Activated CD8-positive, alpha-beta T cell treated with anti-CD3 and anti-CD28 coated beads, Interleukin-2, amount 10 ng/mL, durations not matched to agents 7 days and 5 days (primary cell): ENCODE measurements at places on chromosomes 6 and 20. TPM values are rescaled to one million over a fixed set of nuclear protein-coding genes. Genes with fewer than 3 reads are reported as not detected.

GRCh38 chr6:35230950-35231349 is 17.2 kb downstream of the SCUBE3 start:
- DNase-seq: no peak

The TRERF1 gene
- total RNA-seq: 11.8 TPM

DNA sequence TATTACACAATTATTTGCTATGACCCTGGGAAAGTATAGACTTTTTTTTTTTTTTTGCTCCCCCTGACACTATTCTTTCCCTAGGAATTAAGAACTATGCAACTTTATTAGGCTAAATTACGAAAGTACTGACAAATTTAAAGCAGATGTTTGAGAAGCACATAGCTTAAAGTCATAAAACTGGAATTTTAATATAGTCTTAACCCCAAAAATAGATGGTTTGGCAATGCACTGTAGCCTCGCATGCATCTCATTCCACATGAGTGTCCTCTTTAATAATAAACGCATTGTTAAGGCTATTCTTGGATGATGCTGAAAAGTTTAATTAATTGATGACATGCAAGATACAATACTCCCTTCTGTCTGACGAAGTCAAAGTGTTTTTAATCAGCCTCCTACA is 49.3 kb downstream of the TBC1D7 start:
- no peak for DNase-seq

- no peak for DNase-seq
Observed at GRCh38 chr6:46058951-46059350, 43.3 kb upstream of the CLIC5 start.

The WFDC6 gene
- total RNA-seq: not detected

The GDAP1L1 gene
- not detected for total RNA-seq

The HSPA1L gene
- total RNA-seq: 3.1 TPM

The CUL7 gene
- 8.5 TPM for total RNA-seq

The CFAP61 gene
- total RNA-seq: not detected

The POPDC3 gene
- total RNA-seq: not detected

The GHRH gene
- total RNA-seq: not detected

The KHDC1 gene
- 6.8 TPM for total RNA-seq

DNA sequence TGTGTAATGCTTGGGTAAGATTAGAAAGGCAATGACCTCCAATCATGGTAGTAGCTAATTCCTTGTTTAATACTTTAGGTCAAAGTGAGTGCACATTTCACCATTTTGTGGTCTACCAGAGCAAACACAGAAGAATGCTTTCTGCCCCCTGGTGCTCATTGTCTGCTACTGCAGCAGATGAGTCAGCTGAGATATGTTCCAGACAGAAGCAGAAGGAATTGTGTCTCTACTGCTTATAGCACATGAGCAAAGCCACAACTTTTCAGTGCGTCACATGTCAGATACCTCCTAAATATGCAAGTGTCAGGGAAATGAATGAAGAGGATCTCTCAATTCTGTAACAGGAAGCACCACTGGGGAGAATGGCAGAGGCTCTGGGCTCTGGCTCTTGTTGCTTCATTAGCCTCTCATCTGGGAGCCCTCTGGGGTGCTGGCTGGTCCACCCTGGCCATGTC is 308.9 kb downstream of the ALDH8A1 start:
- DNase-seq: peak; percentile 80

The C20orf141 gene
- total RNA-seq: not detected

The COL21A1 gene
- total RNA-seq: not detected

- DNase-seq: no peak
Observed at GRCh38 chr6:136956590-136957544, 34.8 kb downstream of the SLC35D3 start.

GRCh38 chr20:3603108-3603507 is 60.1 kb downstream of the GFRA4 start:
- no peak for DNase-seq

The SMLR1 gene
- total RNA-seq: not detected

DNA sequence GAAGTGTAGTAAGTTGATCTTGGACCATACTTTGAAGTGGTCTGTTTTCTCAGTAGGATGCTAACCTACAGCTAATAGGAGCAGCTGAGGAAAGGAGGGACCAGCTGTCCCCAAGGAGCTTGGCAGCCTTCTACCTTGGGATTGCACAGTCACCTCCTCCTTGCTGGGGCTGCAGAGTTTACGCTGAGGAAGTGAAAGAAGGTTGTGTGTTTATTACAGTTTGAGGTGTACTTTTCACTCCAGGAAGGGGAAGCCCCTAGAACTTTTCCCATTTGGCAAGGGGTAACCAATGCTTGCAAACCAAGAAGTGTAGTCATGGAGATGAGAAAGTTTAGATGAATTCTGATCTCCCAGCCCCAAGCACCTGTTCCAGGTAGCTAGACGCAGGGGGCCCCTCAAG is 58.8 kb downstream of the BMP6 start:
- no peak for DNase-seq

The FLRT3 gene
- not detected for total RNA-seq

DNA sequence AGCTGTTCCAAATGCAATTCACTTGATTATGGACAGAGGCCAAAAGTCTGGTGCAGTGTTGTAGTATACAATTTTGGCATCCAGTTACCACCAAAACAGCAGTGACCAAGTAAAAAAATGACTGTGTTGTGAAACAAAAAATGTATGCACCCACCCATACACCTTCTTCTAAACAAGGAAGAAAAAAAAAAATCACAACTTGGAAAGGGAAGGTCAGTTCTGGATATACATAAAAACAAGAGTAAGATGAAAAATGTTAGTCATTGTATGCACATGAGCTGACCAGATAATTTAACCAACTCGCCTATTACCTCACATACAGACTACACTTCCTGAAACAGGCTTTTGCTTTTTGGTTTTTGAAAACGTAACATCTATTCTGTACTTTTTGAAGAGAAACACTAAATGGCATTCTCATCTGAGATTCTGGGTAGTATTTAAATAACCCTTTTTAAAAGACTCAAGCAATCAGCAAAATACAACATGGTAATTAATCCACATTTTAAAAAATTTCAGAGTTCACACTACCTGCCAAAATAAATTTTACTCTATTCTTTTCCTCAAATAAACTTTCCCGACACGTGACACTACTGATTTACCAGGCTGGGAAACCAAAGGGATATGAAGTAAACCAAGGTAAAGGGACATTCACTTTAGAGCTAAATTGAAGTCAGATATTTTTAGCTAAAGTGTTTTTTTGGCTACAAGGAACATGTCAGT is 141.6 kb upstream of the SHLD1 start:
- no peak for DNase-seq

DNA sequence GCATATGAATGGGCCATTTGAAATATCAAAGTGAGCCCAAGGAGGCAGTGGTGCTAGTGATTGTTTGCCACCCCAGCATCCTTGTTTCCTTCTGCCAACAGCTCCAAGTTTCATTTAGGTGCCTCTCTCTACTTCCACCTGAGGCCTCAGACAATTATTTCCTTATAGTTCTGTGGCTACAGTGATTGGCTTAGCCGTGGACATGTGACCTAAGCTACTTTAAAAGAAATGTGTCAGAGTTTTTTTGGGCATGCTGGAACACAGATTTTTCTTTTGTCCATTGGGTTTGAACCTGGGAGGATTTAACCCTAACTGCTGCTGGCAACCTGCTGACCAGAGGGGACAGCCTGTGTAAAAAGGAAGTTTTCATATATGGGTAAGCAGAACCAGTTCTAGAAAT is 319.4 kb downstream of the CD109 start:
- DNase-seq: no peak

DNA sequence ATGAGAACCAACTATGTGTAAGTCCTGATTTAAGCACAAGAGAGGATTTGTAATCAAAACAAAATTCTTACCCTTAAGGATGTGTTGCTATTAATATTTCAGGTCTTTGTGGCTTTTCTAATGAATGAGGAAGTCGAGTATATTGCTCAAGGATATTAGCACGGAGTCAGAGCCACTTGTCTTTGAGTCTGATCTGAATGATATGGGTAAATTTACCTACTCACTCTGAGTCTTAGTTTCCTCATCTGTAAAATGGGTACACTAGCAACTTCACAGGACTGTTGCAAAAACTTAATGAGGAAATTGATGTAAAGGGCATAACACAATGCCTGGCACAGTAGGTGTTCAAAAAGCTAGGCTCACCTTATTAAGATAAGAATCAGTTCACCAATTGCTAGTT is 30.0 kb upstream of the QKI start:
- DNase-seq: no peak

DNA sequence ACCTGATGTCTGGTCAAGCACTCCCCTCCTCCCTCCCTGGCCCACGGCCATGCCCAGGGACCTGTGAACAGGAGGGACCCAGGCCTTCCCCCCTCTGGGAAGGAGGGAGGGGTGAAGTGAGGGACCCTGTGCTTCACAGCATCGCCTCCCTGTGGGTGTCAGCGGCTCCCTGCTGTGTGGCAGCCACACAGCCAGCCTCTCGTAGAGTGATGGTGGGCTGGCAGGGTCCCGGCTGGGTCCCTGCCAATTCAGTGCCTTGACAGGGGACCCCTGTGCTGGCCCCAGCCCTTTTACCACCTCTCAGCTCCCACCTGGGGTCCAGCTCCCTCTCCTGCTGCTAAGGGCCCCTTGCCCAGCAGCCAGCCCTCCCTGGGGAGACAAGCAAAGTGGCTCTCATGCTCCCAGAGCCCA is 31.3 kb upstream of the GRM4 start:
- DNase-seq: no peak

GRCh38 chr6:49646130-49646824 is 9.6 kb upstream of the RHAG start:
- DNase-seq: no peak

The C6orf15 gene
- not detected for total RNA-seq

The IBTK gene
- total RNA-seq: 24.4 TPM

DNA sequence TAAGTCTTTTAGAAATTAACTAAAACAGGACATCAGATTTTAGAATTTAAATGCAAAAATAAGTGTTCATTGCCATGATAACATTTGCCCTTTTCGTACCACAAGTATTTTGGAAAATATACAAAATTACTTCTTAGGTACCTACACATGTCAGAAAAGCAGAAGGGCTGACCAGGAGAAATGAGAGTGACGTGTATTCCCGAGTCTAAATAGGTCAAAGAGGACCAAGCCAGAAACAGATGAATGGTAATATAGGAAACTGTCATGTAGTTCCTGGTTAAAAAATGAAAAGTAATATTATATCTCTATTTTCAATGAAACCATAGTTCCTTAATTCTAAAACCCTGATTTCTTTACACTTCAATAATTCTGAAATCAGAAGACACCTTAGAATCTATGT is 126.2 kb downstream of the IPCEF1 start:
- DNase-seq: no peak

- DNase-seq: no peak
Observed at GRCh38 chr6:36649701-36650484, 28.6 kb upstream of the CDKN1A start.

The ABHD12 gene
- 31.1 TPM for total RNA-seq

DNA sequence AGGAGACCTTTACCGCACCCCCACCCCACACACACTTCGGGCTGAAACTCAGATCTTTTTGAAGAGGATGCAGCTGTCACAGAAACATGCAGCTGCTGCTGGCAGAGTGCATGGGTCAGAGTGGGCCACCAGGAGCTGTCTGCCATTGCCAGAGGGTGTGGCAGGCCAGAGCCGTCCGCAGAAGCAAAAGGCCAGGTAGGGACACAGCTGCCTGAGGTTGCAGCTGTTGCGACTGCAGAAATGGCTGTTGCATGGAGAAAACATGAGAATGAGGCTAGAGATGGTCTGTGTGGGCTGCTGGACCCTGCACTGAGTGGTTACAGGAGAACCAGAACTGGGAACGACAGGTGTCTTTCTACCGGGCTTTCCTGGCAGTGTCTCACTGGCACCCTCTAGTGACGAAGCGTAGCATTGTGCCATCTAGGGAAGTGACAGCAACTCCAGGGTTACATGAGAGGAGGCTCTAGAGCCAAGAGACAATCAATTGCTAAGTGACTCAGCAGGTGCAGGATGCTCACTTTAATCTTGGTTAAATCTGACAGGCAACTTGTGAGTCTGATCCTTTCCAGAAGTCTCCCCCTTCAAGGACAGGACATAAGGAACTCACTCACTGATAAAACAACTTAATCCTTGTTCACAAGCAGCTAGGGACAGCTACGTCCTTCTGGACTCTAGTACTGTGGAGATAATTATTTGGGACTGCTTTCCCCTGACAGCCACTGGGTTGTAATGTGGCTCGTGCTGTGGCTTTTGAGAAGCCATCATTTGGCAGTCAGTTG is 29.1 kb upstream of the SERPINB9 start:
- DNase-seq: peak; percentile 91

DNA sequence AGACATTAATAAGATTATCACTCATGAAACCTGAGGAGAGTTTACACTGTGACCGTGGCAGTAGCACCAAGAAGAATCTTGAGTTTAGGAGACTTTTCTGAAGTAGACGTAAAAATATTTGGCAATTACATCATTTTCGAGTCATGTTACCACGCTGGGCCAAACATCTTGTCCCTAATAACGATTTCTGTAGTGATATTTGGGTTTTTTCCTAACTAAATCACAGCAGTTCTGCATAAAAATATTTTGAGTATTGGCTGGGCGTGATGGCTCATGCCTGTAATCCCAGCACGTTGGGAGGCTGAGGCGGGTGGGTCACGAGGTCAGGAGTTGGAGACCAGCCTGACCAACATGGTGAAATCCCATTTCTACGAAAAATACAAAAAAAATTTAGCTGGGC is 262.4 kb downstream of the PHF3 start:
- no peak for DNase-seq

The ADGRF4 gene
- total RNA-seq: not detected

DNA sequence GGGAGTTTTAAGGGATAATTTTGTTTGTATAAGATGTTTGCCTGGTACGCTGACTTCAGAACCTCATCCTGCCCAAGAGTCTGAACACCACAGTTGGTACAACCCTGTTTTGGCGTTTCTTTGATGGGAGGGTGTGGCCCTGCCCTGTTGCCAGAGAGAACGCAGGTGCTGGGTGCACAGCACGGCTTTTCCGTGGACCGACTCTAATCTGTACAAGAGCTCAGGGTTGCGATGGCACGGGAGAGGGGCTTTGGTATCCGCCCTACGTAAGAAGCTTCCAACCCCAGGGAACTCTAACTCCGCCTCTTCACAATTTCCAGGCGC is 1.3 kb downstream of the CYP24A1 start:
- DNase-seq: no peak

DNA sequence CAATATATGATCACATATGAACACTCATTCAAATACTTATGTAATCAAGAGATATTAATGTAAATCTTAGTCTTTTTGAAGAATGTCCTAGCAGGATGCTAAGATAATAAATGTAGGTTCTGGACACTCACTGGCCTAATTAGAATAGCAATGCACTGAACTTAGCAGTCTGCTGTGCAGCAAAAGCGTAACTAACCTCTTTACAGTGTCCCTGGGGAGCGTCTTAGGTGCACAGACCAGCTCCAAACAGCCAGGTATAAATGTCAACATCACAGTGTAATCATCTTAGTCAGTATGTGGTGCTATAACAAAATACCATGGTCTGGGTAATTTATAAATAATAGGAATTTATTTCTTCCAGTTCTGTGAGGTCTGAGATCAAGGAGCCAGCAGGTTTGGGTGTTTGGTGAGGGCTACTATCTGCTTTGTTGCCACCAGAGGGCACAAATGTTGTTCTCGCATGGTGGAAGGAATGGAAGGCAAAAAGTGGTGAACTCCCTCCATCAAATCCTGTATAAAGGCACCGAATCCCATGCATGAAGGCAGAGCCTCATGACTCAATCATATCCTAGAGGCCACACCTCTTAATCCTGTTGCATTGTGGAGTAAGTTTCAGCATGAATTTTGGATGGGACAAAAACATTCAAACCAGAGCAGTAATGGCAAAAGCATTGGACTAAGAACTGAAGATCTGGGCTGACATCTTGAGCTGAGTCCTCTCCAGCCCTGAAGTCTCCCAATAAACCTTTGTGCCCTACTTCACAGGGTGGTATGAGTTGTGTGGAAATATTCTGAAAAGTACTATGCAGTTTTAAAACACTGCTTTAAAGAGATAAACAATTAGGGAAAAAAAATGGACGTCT is 41.8 kb upstream of the FOXO3 start:
- peak; percentile 37 for DNase-seq
